ENCODE measurements at places on chromosomes 1 and 21.

DNA sequence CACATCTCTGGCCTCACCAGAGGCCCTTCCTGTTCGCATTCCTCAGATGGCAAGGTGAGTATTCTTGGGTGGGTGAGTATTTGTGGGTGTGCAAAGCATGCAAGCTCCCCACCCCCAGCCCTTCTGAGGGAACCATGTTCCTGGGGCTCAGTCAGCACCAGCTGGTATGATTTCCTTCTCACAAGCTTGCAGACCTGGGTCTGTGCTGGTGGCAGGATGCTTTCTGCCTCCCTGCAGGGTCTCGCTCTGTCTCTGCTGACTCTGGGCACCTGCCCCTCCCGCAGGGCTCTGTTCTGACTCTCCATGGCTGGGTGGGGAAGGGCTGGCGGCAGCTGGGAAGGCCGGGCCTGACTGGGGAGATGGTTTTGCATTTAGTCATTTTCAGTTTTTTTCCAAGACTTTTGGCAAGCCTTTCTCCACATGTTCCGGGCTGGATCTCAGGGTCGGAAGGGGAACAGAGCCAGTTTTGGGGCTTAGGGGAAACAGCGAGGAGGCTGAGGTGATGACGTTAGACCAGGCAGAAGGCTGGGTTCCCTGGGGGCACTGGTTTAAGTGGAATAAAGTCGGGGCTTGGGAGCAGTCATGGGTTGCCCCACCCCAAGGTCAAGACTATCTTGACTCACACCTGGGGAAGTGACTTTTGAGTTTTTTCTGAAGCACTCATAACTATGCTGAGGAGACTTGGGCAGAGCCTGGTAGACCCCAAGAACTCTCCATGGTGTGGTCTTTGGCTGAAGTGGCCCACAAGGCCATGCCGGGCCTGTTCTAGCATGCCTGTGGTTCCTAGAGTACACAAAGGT lies 6.2 kb downstream of the RASSF5 start:
- no peak for DNase-seq

GRCh38 chr1:239854922-239855321 lies 236.8 kb upstream of the FMN2 start:
- DNase-seq, result no peak

- DNase-seq, result no peak
Observed at GRCh38 chr1:22239378-22239777, 96.5 kb upstream of the WNT4 start.

DNA sequence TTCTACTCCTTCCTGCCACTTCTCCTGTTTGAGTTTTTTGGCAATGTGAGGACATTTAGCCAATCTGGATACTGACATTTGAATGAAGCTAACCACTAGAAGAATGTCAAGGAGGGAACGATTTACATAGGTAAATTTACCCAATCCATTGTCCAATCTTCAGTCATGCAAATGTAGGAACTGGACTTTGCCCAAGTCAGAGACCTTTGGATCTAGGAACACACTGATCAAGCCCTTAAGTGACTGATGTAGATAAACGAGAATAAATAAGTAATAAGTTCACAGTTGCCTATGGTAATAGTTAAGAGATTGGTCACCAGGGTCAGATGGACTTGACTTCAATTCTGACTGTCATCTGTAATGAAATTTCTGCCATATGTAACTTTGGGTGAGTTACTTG lies 177.6 kb downstream of the FGGY start:
- DNase-seq, result no peak

GRCh38 chr1:162161916-162162550 lies 92.5 kb downstream of the NOS1AP start:
- no peak for DNase-seq

GRCh38 chr1:27648602-27649305 lies 13.8 kb upstream of the FGR start:
- no peak for DNase-seq

- DNase-seq, result no peak
Observed at GRCh38 chr1:3066826-3067225, 2.2 kb upstream of the PRDM16 start.

GRCh38 chr1:200496937-200497336 lies 87.1 kb upstream of the ZNF281 start:
- no peak for DNase-seq

- DNase-seq, result peak; percentile 86
Observed at GRCh38 chr1:116817582-116818064, 63.4 kb downstream of the CD2 start.

- peak; percentile 67 for DNase-seq
Observed at GRCh38 chr1:244325056-244325758, 126.5 kb downstream of the ADSS2 start.

DNA sequence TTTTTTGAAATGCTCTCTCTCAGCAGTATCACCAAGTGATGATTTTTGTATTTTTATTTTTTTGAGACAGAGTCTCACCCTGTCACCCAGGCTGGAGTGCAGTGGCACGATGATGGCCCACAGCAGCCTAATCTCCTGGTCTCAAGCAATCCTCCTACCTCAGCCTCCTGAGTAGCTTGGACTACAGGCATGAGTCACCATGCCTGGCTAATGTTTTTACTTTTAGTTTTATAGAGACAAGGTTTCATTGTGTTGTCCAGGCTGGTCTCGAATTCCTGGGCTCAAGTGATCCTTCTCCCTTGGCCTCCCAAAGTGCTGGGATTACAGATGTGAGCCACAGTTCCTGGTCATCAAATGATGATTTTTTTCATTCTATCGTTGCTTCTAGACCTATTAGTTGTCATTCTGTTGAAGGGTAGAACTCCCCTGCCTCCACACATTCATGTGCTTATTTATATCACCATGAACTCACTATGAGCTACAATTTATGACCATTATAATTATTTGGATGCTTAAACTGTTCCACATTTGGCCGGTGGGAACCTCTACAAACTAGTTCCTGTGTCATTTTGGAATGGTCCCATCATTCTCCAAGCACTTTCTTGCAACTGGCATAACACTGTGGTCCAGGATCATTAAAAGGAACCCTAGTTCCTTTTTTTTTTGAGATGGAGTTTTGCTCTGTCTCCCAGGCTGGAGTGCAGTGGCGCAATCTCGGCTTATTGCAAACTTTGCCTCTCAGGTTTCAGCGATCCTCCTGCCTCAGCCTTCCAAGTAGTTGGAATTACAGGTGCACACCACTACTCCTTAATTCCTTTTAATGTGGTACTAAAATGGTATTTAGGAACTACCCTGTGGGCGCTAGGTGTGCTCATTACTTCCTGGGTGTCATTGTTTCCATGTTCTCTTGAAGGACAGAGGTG lies 20.2 kb upstream of the TOR3A start:
- DNase-seq, result no peak

- DNase-seq, result no peak
Observed at GRCh38 chr1:183734543-183735036, 70.3 kb upstream of the RGL1 start.

- no peak for DNase-seq
Observed at GRCh38 chr21:29034678-29035077, 10.2 kb downstream of the USP16 start.

DNA sequence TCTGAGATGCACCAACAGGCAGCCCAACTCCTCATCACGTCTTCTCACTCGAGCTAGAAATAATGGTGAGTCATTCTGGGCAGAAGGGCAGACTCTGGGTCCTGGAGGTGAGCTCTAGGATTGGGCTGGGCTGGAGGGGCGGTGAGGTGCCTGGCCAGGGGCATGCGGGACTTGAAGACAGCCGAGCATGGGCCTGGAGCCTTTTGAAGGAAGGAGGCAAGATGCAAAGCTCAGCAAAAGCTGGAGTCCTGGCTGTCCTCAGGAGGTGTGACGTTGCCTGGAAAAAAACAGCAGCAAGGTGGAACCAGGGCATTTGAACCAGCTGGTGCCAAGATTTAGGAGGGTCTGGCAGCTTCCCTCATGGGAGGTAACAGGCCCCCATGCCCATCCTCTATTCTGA lies 712 bp downstream of the KCNA2 start:
- no peak for DNase-seq

Data from CD4-positive, alpha-beta T cell treated with Interleukin-2 at 100 ng/mL for 4 hours (primary cell).